Kasumi-1 (cell line): ENCODE measurements at places on chromosomes 11 and 22.
A peak's percentile ranks its signal among the peaks of the same experiment; 100 is the strongest.

DNA sequence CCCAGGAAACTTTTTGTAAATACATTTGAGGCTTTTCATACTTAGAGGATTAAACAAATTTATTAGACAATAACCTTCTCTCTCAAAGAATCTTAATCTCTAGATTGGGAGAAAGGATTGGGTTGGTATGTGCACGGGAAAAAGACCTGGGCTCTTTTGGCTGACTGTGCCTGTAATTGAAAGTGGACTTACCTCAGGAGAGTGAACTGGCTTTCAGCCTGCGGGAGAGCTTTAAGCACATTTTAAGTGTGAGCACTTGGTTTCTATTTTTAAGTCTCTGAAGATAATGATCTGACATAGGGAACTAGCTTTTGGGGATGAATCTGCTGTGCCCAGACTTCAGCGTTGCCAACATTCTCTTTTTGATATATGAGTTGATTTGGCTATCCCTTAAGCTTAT is 35.8 kb downstream of the UVRAG start:
- DNase-seq, result peak; percentile 32

DNA sequence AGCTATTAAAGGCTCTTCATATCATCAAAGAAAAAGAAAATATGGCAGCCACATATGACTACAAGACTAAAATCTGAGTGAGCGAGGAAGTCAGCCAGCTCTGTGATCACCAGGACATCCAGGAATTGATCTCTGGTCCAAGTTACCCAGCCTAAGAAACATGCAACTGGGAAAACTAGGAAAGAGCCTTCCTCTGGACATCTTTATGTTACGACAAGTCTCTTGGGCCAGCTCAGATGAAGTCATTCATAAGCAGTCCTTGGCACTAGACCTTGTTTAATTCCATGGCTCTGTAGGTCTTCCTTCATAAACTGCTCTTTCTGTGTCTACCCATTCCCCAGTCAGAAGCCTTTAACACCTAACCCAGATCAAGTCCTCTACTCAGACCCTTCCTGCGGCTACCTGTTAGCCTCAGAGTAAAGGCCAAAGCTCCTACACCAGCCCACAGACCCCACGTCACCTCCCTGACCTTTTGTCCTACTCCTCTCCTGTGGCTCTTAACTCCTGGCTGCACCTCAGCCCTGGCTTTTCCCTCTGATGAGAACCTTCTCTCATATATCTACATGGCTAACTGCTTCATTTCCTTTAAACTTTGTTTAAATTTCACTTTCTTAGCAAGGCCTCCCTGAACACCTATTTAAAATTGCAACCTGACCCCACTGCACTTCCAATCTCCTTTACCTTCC is 134.0 kb downstream of the KIF18A start:
- no peak for DNase-seq

GRCh38 chr11:106063009-106063408 is 14.1 kb downstream of the KBTBD3 start:
- DNase-seq, result no peak

DNA sequence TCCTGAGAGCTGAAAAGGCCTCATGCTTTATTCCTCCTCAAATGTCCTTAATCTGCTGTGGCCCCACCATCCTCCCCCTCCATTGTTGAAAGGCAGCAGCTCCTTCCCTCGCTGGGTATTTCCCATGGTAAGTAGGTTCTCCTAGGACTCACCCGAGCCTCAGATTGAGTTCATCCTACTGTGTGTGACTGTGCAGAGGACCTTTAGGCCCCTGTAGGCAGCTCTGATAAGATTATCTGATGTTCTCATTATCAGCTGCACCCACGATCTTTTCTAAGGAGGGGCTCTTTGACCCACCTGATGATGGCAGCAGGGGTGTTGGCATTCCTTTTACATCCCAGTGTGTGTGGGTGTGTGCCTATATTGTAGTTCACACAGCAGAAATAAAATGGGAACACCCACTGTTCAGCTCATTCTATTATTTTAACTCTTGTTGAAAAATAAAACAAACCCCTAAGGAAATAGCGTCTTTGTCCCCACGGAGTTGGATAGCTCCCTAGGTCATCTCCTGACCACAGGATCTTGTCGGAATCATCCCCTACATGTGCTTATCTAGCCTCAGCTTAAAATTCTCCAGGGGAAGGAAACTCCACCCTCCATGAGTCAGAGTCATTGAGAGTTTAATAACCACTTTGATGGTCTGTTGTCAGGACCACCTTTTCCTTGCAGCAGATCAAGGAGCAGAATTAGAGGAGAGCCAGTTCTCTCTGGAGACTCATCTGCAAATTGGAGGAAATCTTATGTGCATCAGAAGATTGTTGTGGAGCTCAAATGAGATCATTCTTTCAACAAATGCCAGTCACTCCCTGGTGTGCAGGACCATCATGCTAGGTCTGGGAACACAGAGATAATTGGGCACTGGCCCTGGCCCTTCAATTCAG is 19.3 kb downstream of the ENDOD1 start:
- DNase-seq, result peak; percentile 39

GRCh38 chr11:114310095-114310494 is 13.9 kb downstream of the NNMT start:
- no peak for DNase-seq

DNA sequence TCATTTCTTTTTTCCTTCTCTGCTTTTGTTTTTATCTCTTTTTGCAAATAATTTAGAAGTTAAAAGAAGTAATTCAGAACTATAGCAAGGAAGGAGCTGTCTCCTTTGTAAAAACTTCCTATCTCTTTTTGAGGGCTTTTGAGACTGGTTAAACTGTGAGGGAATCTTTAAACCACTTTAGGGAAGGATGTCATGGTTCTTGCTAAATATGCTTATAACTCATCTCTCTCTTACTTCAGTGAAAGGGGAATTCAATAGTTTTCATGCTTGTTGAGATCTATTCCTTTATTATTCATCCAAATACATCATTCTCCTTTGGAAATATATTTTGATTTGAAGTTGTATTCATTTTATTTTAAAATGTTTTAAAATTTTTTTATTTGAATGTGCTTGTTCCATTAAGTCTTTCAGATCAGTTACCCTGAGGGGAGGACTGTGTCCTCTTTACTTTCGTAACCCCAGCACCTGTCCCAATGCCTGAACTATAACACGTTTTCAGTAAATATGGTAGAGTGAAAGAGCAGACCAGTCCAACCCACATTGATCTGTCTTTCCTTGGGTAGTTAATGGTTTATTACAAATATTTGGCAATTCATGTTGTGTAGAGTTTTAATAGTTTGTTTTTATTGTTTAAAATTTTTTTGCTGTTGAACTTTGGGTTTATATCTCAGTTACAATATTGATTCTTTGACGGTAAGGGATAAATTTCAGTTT is 27.5 kb downstream of the AMOTL1 start:
- peak; percentile 27 for DNase-seq

GRCh38 chr22:32576553-32577253 is 102.1 kb downstream of the FBXO7 start:
- no peak for DNase-seq

DNA sequence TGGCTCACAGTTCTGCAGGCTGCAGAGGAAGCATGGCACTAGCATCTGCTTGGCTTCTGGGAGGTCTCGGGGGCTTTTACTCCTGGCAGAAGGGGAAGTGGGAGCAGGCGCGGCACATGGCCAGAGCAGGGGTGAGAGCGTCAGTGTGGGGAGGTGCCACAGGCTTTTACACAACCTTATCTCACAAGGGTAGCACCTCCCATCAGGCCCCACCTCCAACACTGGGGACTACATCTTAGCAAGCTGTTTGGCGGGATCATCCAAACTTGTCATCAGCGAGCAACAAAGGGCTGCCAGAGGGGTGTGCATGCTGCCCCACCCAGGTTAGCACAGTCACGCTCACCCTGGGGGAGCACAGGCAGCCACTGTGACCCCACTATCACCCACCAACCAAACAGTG is 18.9 kb upstream of the YPEL1 start:
- DNase-seq, result peak; percentile 54

DNA sequence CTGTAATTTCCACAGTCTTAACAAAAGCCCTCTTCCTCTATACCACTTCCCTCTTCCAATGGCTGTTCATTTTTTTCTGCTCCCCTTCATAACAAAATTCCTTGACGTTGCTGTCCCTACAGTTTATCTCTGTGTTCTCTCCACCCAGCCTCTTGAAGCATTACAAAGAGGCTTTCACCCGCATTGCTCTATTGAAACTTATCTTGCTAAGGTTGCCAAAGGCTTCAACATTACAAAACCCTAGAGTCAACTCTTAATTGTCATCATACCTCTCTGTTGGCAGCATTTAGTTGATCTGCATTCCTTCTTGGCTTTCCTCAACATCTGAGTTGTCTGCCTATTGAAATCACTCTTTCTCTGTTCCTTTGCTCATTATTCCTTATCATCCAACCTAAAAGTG is 1055.7 kb downstream of the JRKL start:
- no peak for DNase-seq

DNA sequence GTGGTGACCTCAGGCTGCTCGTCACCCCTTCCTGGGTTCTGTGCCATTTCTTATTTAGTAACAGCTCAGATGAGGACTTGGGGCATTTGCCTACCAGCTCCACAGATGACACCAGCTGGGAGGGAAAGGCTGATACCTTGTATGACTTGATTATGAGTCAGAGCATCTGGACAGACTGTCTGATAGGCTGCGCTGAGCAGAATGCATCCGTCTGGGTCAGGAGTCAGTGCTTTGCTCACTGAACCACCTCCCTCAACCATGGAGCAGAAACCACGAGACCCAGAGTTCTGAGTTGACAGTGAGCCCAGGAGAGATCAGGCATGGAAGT is 6.8 kb downstream of the ST14 start:
- DNase-seq, result no peak

DNA sequence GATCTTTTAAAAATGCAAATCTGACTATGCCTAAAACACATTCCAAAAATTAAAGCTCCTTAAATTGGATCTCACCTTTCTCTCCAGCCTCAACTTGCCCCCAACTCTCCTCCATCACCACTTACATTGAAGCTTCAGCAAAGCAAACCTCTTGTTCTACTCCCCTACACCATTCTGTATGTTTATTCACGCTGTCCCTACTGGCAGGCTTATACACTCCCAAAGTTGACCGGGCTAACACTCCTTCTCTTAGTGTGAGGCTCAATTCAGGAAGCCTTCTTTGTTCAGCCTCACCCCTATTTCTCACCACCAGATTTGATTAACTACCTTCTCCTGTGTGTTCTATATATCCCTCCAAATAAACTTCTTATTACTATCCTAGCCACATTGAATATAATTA is 1.8 kb upstream of the GDPD4 start:
- no peak for DNase-seq

- no peak for DNase-seq
Measured at GRCh38 chr11:1735271-1735670, 15.1 kb downstream of the IFITM10 start.

- DNase-seq, result no peak
Measured at GRCh38 chr11:131467645-131468394, 97.4 kb downstream of the NTM start.

DNA sequence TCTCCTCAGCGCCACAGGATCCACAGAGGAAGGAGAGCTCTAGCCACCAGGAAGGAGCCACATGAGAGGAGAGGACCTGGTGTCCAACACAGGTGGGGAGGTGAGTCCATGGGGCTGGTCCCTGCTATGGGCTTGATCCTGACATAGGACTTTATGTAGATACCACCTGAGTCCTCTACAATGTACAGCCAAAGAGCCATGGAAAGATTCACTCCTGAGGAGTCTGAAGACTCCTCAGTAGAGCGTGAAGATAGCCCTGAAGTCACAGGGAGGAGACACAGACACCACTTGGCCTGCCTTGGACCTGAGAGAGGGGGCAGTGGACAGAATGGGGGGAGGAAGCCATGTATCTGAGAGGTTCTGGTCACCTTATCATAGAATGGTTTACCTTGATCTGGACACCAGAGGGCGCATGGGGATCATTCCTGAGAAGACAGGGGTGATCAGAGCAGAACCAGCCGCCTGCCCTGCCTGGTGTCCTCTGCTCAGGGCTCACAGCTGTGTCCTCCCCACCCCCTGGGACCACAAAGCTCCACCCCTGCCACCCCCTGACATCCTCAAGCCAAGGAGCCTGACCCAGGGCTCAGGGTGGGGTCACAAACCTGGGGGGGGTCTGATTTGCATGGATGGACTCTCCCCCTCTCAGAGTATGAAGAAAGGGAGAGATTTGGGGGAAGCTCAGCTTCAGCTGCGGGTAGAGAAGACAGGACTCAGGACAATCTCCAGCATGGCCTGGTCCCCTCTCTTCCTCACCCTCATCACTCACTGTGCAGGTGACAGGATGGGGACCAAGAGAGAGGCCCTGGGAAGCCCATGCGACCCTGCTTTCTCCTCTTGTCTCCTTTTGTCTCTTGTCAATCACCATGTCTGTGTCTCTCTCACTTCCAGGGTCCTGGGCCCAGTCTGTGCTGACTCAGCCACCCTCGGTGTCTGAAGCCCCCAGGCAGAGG is 77.0 kb downstream of the ZNF280B start:
- peak; percentile 61 for DNase-seq

GRCh38 chr11:125171974-125172373 is 7.4 kb downstream of the PKNOX2 start:
- DNase-seq, result no peak

GRCh38 chr22:47144791-47145425 is 382.5 kb downstream of the TBC1D22A start:
- DNase-seq, result no peak

- DNase-seq, result no peak
Measured at GRCh38 chr11:128692753-128693415, 988 bp upstream of the FLI1 start.

DNA sequence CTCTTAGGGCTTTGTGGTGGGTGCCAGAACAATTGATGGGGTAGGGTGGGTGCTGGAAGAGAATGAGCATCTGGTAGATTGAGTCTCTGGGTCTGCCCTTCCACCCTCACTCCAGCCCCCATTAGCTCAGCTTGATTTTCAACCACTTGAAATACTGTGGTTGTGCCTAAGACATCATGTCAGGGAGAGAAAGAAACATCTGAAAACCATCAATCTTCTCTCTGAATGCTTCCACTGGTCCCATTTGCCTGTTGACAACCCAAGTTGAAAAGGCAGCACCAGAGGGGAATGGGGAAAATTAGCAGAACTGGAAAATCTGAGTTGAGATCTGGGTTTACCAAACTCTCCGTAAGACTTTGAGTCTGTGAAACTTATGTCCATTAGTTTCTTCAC is 26.1 kb downstream of the CD44 start:
- no peak for DNase-seq

DNA sequence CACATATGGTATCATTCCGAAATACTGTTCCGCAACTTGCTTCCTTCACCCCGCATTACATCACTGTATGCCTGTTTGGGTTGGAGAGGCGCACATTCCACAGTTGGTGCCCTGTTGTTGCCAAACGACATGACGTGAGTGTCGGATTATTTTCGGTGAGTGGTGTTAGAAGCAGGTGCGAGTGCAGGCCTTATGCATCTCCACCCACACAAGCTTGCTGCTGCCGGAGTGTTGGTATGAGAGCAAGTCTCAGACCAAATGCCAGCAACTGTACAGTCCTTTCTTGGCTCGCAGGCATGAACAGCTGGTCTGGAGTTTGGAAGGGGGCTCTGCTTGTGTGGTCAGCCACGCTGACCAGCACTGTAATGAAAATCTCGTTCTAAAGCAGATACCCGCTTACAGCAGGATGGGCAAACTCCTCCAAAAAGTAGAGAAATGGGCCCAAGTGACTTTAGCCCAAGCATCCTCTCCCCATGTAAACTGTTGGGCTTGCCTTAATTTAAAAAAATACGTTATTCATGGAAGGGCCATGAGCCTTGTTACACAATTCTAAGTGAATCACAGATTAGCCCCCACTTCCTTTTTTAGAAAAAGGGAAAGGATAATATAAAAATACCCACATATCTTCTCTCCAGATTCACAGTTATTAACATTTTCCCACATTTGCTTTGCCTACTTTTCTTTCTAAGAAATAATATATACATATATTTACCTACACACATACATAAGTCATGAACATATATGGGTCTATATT is 48.7 kb upstream of the OR9Q1 start:
- no peak for DNase-seq

GRCh38 chr22:20523086-20523983 is 15.9 kb downstream of the MED15 start:
- no peak for DNase-seq
